Naive thymus-derived CD8-positive, alpha-beta T cell (primary cell): ENCODE measurements at places on chromosomes 4 and X. TPM values are rescaled to one million over a fixed set of nuclear protein-coding genes. Genes with fewer than 3 reads are reported as not detected.

MFSD8 gene
- polyA plus RNA-seq: 7.6 TPM

- DNase-seq: no peak
These were observed 156.9 kb upstream of the TTC29 start for GRCh38 chr4:147102596-147102995.

DNA sequence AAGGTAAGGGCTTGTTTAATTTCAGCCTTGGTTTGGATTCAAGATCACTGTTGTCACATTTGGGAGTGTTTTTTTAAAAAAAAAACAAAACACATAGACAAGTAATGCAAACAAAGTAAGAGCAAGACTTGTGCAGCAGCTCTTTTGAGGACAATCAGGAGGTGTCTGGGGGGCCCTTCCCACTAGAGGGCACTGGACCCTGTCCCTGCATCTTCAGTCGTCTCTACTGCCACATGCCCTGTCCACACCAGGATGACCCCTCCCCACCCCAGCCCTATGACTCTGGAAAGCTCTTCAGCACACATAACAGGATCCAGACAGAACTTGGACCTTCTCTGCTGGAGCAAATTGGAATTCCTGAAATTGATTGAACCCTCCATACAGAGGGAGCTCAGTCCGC, 71.0 kb downstream of the USP46 start:
- DNase-seq: no peak

DNA sequence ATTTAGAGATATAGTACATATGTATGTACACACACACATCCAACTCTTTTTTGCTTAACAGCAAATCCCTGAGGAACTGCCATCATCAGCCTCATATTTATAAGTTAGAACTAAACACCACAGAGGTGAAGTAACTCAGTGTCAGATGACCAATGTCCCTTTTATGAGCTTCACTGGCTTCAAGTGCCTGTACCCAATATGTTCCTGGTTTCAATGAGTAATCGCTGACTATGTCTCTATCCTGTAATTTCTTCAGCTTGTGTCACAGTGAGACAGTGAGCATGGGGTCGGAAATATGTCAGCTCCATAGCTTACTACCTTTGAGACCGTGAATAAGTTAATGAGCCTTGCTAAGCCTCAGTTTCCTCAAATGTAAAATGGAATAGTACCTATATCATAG, 136.2 kb upstream of the RASGEF1B start:
- DNase-seq: no peak

DNA sequence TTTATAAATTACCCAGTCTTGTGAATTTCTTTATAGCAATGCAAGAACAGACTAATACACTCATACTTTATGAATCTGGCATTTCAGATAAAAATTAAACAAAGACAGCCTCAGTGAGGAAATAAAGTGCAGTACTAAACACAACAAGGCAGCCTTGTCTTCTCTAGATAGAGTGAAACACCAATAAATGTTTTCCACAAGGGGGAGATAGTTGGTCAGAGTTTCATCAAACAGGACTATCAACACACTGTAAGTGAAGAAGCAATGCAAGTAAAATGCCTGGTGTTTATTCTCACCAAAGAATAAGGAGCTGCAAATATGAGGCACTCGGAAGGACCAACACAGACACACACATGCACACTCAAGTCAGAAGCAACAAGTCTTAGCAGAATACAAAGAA, 62.8 kb downstream of the FAM9B start:
- no peak for DNase-seq

DNA sequence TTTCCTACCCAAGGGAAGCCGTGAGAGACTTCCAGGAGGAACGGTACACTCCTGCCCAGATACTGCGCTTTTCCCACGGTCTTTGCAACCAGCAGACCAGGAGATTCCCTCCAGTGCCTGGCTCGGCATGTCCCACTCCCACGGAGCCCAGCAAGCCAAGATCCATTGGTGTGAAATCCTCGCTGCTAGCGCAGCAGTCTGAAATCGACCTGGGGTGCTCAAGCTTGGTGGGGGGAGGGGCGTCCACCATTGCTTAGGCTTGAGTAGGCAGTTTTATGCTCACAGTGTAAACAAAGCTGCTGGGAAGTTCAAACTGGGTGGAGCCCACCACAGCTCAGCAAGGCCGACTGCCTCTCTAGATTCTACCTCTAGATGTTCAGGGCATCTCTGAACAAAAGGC, 284.8 kb upstream of the FGF13 start:
- DNase-seq: no peak

DNA sequence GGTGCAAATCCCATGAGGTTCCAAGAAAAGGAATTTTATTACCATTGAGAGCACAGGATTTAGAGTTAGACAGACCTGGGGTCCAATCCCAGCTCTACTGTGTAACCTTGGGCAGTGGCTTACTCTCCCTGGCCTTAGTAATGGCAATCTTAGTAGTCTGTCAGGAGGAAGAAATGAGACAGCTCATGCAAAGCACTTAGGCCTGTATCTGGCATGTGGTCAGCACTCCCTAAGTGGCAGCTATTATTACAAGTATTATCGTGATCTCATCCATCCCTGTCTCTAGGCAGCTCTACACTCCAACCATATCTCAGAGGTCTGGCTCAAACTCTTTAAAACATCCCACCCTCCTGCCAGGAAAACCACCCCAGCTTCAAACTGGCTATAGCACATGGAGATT, 129.6 kb upstream of the NALF2 start:
- DNase-seq: no peak

DNA sequence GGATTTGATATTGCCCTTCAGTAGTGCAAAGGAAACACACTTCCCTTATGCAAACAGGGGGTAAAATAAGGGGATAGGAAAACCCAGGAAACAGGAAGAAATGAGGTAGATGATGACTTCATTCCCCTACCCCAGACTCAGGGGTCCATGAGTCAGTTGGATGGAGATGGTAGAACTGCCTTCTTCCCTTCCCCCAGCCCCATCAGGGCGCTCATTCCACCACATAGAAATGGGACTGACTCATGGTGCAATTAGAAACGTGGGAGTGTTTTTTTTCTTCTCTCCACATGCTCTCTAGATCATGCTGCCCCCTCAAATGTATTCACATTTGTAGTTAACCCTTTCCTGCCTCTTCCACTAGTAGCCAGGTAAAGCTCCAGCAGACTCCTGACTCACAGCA, 23.1 kb upstream of the ARMCX2 start:
- no peak for DNase-seq

DNA sequence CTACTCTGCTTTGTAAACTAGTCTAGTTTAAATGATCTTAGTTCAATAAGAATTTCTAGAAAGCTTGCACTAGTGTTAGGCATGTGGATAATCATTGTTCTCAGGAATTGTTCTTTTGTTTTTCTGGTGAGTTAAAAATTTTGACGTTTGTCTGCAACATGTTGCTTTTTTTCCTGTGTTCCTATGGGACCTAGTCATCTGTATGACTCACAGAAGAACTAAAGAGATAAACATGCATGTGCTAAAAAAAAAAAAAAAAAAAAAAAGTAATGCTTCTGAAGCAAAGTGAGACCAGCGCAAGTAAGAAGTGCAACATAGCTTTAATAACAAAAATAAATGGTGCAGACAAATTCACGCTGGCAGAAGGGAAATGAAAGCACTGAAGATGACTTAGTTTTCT, 471.2 kb downstream of the IQCM start:
- DNase-seq: no peak

- DNase-seq: no peak
These were observed 172.8 kb downstream of the FBXW7 start for GRCh38 chr4:152363086-152363485.

- no peak for DNase-seq
These were observed 383.9 kb downstream of the PCDH7 start for GRCh38 chr4:31104043-31104442.

DNA sequence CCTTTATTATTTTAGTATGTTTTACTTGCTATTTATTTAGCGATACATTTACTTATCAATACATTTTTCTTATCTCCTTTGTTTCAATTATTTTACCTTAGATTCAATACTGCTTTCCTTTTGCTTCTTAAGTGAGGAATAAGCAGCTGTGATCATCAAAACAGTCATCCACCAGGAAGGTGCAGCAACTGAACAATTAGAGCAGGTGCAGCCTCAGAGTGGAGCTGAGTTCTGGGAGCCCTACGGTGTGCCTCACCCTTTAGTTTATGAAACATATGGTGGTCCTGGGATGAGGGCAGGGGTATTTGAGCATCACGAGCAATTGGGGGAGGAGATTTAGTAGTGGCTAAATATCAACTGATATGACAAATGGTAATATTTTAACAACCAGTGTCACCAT, 111.0 kb downstream of the FRYL start:
- DNase-seq: no peak

- no peak for DNase-seq
These were observed 306.3 kb upstream of the PPARGC1A start for GRCh38 chr4:24195991-24196736.

GRCh38 chr4:55635741-55636655, at the start of gene NMU:
TSS of gene NMU (minus strand) at chr4:55636298. CDS start at chr4:55636192, 106 bp downstream.
- no peak for DNase-seq

DNA sequence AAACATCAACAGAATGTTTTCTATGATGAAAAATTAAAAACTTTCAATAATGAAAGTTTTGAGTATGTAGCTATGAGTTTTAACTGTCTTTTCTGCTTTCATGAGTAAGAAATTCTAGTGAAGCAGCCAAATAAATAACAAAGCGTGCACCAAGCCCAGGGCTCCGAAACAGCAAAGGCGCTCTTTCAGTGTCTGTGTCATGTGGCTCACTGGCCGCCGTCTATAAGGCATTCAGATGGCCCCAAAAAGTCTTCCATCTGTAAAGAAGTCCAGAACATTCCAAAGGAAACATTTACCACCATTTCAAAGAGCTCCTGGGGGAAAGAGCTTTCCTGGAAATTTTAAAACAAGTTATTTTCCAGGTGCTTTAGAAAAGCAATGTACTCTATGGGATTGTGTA, 139.9 kb downstream of the AFAP1 start:
- no peak for DNase-seq
